ENCODE measurements at places on chromosomes 13 and 19.
A peak's percentile ranks its signal among the peaks of the same experiment; 100 is the strongest.

- DNase-seq = peak; percentile 25
These were observed 73.9 kb downstream of the MZT1 start for GRCh38 chr13:72653506-72653905.

DNA sequence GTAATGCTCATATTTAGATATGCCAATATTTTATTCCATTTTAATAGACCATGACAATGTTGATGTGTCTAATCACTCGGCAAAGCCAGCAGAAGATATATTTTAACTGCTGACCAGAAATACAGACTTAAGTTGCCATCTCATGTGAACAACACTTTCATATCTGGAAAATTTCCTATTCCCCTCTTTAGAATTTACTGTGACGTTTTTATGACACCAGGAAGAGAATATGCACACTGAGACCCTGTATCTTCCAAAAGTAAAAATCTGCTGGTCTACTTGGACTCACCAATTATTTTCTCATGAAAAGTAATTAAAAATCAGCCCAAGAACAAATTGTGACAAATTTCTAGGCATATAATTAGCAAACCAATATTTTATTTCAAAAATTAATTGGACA, 2.1 kb downstream of the PROSER1 start:
- no peak for DNase-seq

DNA sequence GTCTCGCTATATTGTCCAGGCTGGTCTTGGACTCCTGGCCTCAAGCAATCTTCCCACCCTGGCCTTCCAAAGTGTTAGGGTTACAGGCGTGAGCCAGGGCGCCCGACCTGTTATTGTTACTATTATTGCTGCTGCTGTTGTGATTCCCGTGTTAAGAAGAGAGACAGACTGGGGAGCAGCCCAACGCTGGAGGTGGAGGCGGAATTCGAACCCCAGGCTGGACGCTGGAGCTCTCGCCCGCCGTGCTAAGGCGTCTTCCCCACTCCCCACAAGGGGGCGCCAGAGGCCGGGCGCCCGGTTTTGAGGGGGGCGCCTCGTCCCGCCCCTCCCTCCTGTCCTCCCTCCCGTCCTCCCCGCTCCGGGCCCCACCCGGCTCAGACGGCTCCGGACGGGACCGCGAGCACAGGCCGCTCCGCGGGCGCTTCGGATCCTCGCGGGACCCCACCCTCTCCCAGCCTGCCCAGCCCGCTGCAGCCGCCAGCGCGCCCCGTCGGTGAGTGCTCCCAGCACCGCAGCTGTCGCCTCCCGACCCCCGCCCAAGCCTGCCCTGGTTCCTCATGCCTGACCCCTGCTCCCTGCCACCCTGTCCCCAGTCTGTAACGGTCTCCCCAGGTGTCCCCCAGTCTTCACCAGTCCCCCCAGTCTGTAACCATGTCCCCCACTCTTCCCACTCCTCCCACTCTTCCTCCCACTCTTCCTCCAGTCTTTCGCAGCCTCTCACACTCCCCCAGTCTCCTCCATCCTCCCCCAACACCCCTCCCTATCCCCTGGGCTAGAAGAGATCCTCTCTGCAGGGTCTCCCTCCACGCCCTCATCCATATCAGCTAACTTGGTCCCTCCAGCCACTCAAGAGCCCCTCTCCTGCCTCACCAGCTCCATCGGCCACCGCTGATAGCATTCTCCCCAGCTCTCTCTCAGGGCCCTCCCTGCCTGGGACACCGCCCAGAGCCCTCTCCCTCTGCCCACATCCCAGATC, at the start of gene EHD2:
Gene EHD2 (plus strand): TSS at position 377 of the 976 bp plus-strand sequence. CDS start 3,191 bp downstream, outside the sequence.
- DNase-seq = peak; percentile 92

GRCh38 chr19:800360-801029, 3.2 kb downstream of the PTBP1 start:
- no peak for DNase-seq

GRCh38 chr13:112466132-112467058, 90.2 kb downstream of the SPACA7 start:
- DNase-seq = no peak

GRCh38 chr13:51632591-51633362, 48.5 kb downstream of the WDFY2 start:
- peak; percentile 56 for DNase-seq

DNA sequence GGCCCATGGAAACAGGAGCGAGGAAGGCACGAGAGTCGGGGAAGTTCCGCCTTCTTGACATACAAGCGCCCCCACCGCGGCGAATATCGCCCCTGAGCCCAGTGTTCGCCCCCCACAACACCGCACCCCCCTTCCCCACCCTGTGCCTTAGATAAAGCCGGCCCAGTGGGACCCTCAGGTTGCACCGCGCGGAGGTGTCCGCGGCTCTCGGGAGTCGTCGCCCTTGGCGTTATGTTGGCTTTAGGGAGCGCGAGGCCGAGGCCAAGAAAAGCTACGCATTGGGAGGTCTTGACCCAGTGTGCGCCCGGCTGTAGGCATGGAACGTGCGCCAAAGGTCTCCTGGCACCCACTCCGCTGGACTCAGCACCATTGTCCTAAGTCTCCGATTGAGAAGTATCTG, 603 bp upstream of the ZNF132 start:
- DNase-seq = no peak

DNA sequence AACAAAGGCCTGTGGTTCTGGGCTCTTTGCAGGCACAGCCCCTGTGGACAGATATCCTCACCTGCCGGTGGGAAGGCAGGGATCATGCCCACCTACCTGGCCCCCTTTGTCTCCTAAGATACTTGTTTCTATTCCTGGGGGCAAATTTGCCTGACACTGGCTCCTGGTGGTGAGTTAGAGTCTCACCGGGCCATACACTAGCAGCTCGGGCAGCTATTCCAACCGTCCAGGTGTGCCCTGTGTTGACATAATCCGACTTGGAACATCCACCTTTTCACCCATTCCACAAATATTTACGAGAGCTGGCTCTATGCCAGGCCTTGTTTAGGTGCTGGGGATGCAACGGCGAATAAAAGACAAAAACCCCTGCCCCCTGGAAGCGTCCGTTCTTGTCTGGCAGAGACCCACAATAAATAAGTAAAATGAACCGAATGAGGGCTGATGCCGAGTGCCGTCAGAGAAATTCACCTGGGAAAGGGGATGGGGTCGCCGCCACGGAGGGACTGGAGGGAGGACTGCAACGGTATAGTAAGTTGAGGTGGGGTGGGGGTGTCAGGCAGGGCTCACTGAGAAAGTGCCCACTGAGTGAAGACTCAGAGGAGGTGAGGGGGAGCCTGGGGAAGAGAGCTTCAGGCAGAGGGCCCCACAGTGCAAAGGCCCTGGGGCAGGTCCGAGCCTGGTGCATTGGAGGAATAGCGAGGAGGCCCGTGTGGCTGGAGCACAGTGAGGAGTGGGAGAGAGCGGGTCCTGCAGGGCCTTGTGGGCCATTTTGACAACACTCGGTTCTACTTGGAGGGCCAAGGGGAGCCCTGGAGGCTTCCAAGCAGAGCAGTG, 43.2 kb upstream of the RANBP3 start:
- peak; percentile 34 for DNase-seq

GRCh38 chr19:28820289-28820688, 392.7 kb downstream of the UQCRFS1 start:
- DNase-seq = no peak

DNA sequence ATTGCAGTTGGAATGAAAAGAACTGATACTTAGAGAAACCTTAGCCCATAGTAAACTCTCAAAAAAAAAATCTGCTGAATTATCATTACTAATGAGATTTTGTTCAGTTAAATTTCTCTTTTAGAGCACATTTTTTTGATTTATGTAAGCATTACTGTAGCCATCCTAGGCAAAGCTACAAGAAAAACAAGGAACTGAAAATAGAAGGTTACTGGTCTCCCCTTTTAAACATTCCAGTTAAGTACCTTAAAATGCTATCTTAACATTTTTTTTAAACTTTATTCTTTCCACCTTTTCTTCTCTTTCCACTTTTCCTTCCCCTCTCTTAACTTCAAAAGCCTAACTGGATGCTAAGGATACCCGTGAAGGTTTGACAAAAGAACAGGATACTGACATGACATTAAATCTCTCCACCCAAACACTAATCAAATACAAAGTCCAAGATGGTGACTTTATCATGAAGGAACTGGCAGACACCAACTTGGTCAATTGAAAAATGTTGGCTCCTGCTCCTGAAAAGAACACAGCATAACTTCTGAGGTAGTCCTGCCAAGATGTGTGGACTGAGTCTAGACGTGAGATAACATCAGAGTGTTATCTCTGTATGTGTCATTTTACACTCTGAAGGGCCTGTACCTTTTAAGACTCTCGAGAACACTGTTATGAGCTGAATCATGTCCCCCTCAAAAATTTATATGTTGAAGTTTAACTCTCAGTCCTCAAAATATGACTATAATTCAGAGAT, 29.5 kb upstream of the SACS start:
- no peak for DNase-seq

GRCh38 chr19:13104848-13105711, 2.4 kb upstream of the LYL1 start:
- DNase-seq = no peak

DNA sequence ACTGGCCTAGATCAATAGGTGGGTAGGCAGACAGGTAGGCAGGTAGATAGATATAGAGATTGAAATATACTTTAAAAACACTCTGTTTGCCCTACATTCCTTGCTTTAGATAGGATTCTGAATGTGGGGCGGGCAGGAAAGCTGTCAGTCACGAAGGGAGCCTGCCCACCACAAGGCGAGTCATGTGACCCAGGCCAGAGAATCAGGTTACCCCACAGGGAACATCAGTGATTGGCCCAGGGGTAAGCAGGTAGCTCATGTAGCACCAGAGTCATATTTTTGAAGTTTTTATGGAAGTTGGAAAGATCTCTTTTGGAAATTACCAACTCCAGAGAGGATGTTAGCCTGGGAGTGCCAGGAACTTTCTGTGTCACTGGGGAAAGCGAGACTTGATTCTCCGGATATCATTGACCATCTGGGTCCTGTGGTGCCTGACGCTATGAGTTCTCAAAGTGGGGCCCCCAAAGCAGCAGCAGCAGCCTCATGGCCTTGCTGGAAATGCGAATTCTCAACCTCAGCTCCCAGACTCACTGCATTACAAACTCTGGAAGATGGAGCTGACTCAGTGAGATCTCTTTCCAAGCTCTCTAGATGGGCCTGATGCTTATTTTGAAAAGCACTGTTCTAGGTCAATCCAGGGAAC, 60.3 kb downstream of the IRS2 start:
- no peak for DNase-seq

DNA sequence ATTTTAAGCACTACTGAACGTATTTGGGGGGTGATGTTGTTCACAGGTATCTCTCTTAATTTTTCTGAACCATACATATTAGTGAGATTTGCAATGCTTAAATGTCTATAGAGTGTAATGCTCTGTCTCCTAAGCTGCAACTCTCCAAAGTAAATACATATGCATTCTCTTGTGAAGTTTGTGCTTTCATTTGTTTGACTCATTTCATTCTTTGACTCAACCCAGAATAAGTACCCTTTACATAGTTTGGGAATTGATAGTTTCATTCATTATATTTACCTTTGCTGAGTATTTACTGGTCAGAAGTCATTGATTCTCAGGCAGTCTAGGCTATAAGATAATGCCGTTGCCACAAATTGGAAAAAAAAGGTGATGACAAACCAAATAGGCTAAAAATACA, 406.9 kb downstream of the FGF9 start:
- DNase-seq = no peak

DNA sequence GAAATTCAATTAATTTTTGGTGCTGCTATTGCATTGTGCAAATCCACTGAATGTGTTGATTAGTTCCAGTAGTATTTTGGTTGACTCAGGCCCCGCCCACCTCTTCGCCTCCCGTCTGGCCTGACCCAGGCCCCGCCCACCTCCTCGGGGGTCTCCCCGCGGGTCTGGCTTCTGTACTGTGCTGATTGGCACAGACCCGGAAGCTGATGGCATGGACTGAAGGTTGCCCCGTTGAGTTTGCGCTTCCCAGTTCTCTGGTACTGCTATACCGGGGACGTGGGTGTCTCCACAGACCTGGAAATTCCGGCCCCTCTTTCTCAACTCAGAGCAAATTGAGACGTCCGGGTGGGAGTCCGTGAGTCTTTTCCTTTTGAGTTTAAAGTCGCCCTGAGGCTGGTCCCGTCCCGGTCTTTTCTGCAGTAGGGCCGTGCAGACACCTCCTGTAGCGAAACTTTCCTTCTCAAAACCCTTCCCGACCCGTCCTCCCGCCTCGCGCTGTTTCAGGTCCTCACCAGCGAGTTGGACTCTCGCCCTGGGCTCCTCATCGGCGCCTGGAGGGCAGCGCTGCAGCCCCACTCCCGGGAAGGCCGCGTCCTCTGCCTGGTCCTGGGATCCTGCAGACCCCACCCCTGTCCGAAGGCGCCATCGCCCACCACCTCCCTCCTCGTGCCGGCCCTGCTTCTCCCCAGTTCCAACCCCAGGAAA, 14.8 kb downstream of the ZNF701 start:
- DNase-seq = no peak

DNA sequence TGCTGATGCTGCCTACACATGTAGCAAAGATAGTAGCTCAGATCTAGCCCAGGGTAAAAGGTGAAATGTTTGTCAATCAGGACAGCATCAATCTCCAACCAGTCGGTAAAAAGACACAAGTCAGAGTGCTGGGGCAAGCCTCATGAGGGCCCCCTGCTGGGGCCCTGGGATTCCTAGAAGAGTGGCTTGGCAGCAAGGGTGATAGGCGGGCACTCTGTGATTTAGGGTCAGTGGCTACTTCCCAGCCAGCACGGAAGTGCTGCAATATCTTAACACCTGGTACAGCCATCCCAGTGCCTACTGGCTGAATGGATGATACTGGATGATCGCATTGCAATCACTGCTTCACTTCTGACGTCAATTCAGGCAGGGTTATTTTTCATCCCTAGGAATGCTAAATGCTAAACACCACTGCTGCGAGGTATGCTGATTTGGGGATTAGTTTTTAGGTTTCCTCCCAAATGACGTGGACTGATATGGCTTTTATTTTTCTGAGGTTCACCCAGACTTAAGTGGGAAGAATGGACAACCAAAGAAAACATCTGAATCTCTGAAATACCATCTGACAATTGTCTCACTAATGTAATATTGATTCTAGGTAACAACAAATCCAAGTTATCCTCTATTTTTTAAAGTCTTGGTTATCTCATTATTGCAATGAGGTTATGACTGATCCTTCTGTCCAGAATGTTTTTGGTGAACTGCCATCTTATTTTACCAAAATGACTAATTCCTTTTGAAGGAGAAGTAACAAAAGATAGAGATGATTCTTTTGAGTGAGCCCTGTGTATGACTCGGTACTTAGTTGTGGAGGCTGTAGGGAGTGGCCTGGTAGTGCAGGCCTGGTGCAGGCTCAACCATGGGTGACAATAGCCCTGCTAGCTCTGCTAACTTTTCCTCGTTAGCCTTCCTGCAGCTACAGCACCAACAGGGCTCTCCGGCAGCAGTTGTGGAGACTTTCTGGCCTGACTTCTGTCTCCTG, 432.5 kb downstream of the FGF9 start:
- no peak for DNase-seq

GRCh38 chr19:8377598-8377997, 12.6 kb upstream of the RAB11B start:
- DNase-seq = no peak

DNA sequence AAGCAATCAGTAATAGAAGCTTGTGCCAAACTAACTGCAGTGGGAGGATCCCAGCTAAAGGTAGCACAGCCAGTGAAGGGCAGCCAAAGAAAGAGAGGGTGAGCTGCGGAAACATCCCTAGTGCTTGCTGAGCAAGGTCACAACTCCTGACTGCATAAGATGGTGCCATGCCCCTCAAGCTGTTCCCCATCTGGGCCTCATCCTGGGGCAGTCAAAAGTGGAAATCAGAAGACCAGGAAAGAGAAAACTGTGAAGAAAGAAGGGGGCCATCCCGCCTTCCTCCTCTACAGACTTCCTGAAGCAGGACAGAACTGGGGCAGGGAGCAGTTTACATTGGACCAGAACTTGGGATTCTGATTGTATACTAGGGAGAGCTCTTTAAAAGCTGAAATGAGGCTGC, 159.2 kb downstream of the TNFSF13B start:
- DNase-seq = no peak
